ENCODE measurements at places on chromosomes 2 and 18. TPM values are rescaled to one million over a fixed set of nuclear protein-coding genes. Genes with fewer than 3 reads are reported as not detected.

DNA sequence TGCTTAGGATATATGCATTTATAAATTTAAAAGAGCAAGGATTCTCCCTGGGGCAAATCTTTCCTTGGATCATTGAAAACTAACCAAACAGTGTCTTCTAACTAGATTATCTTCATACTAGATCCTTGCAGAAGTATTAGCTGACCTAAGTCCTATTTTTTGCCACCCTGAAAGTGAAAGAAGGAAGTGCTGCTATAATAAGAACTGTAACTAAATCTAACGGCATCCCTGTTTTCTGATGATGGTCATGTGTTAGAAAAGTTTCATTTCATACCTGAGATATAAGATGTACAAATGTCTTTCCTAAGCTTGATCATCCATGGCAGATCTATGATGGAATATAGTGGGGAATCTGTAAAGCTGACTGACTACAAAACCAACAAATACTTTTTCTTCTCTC is 102.7 kb downstream of the MAP2 start:
- H3K27ac ChIP-seq = no peak overlapping the region
- H3K4me3 ChIP-seq = no peak overlapping the region
- H3K27me3 ChIP-seq = no peaks in the 10 kb centered on the region
- peaks cover 11% of the 10 kb centered on the region for H3K4me1 ChIP-seq

DNA sequence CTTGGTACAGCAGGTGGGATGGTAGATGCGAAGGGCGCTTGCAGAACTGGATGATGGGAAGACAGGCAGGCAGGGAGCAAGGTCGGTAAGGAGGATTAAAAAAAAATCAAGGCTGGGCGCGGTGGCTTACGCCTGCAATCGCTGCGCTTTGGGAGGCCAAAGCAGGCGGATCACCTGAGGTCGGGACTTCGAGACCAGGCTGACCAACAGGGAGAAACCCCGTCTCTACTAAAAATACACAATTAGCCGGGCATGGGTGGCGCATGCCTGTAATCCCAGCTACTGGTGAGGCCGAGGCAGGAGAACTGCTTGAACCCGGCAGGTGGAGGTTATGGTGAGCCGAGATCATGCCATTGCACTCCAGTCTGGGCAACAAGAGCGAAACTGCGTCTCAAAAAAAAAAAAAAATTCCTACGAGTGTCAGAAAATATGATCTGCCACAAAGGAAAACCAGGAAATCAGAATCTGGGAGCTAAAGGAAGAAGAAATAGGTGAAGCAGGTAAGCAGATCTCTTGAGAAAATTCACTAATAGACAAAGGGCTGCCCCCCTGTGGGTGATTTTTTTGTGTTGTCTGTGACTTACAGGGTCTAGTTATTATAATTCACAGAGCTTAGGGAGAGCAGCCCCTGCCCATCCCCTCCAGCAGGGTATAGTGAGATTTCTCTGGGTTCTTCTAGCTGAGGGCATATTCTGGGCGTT is 46.2 kb downstream of the C2orf42 start:
- H3K4me1 ChIP-seq = peaks cover 54% of the 10 kb centered on the region
- no peaks in the 10 kb centered on the region for H3K27me3 ChIP-seq
- peak overlapping the region; percentile 9 for H3K4me3 ChIP-seq
- peaks cover 11% of the 10 kb centered on the region for H3K36me3 ChIP-seq
- DNase-seq = peak; percentile 59
- peak overlapping the region; percentile 64 for H3K27ac ChIP-seq

DNA sequence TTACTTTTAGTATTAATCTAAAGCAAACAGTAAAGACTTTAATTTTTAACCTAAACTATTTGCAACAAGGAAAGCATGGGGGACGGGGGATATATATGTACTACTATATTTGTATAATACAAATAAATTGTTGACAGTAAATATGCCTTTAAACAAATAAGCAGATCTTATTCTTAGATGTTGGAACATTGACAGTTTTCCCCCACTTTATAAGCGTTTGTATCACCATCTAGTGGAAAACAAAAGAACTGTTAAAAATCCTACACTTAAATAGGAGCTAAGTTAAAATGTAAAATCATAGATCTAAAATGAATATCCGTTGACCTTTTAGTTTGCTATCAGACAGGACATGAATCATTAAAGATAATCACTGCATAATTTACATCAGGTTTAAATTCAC is 50.0 kb downstream of the RBBP8 start:
- H3K27ac ChIP-seq = no peak overlapping the region
- DNase-seq = no peak
- H3K4me3 ChIP-seq = no peak overlapping the region
- peaks cover 33% of the 10 kb centered on the region for H3K36me3 ChIP-seq

DNA sequence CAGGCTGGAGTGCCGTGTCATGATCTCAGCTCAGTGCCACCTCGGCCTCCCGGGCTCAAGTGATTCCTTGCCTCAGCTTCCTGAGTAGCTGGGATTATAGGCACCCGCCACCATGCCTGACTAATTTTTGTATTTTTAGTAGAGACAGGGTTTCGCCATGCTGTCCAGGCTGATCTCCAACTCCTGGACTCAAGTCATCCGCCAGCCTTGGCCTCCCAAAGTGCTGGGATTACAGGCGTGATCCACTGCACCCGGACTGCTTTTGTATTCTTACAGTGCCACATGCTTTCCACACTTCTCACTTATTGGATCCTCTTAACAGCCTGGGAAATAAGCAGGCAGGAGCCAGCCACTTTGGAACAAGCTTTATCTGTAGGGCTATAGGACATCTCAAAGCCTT is 25.3 kb upstream of the BCL2L11 start:
- H3K27me3 ChIP-seq = peaks cover 67% of the 10 kb centered on the region
- H3K27ac ChIP-seq = no peak overlapping the region
- DNase-seq = no peak
- no peak overlapping the region for H3K4me3 ChIP-seq
- no peaks in the 10 kb centered on the region for H3K36me3 ChIP-seq

DNA sequence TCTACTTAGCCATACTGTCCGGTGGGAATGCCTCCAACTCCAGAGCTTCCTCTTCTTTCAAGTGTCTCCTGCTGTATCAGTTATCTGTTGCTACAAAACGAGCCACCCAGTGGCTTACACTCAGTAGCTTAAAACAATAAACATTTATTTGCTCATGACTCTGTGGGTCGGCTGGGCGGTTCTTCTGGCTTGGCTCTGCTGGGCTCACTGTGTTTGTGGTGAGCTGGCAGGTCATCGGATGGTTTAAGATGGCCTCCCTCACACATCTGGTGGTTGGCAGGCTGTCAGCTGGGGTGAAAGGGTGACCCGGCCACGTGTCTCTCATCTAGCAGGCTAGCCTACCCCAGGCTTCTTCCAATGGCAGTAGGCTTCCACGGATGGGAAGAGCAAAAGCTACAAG is 122.4 kb upstream of the SLC1A4 start:
- H3K36me3 ChIP-seq = no peaks in the 10 kb centered on the region
- peak overlapping the region; percentile 31 for H3K4me3 ChIP-seq
- no peak for DNase-seq

- no peaks in the 10 kb centered on the region for H3K36me3 ChIP-seq
- no peak overlapping the region for H3K27ac ChIP-seq
- H3K4me1 ChIP-seq = no peaks in the 10 kb centered on the region
- H3K4me3 ChIP-seq = no peak overlapping the region
- H3K27me3 ChIP-seq = no peaks in the 10 kb centered on the region
Observed at GRCh38 chr2:79916285-79916684, 388.3 kb downstream of the LRRTM1 start.

DNA sequence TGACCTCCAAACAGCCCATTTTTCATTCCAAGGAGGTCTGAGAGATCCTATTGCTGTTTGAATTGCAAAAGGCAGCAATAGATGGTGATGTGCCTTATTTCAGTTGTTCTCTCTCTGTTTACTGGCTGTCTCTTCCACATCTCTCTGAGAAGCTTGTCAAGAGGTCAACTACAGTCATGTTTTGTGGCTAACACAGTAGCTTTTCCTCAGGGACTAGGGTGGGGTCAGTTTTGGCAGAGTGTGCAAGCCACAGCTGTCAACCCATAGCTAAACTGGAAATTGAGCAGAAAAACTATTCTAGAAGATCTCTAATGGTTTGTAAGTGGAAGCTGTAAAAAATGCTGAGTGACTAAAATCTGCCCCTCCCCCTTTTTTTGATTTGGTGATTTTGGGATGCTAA is 67.1 kb downstream of the DIS3L2 start:
- peaks cover 22% of the 10 kb centered on the region for H3K4me1 ChIP-seq
- no peak for DNase-seq
- H3K27me3 ChIP-seq = peaks cover 12% of the 10 kb centered on the region
- no peak overlapping the region for H3K27ac ChIP-seq
- peaks cover 53% of the 10 kb centered on the region for H3K36me3 ChIP-seq

DNA sequence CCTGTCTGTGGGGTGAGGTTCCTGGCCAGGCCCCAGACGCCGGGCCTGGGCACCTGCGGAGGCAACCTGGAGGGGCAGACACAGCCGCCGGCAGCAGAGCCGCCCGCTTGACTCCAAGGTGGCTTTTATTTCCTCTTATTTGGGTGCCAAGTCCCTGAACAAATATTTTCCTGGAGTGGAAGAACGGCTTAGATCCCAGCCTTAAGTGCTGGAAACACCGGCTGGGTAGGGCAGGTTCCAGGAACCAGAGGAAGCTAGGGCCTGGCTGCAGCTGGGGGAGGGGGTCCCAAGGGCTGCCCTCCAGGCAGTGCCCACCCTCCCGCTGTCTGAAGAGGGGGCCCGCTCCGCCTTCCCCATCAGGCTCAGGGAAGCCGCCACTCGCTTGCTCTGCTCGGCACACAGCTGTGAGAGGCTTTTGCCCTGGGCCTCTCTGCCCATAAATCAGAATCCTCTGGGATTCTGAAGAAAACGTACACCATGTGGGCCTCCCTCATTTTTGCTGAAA is 28.2 kb downstream of the SDC1 start:
- H3K4me3 ChIP-seq = no peak overlapping the region
- H3K4me1 ChIP-seq = no peaks in the 10 kb centered on the region
- no peaks in the 10 kb centered on the region for H3K27me3 ChIP-seq

GRCh38 chr2:16613539-16614011 is 52.1 kb downstream of the CYRIA start:
- H3K4me3 ChIP-seq = no peak overlapping the region
- H3K27ac ChIP-seq = no peak overlapping the region
- H3K36me3 ChIP-seq = no peaks in the 10 kb centered on the region
- peaks cover 2% of the 10 kb centered on the region for H3K27me3 ChIP-seq
- no peak for DNase-seq

- no peaks in the 10 kb centered on the region for H3K27me3 ChIP-seq
- H3K27ac ChIP-seq = no peak overlapping the region
- DNase-seq = no peak
Observed at GRCh38 chr2:177314722-177315264, 50.3 kb upstream of the NFE2L2 start.

GRCh38 chr2:183059561-183059960 is 19.0 kb upstream of the DUSP19 start:
- peaks cover 7% of the 10 kb centered on the region for H3K27me3 ChIP-seq
- DNase-seq = peak; percentile 11
- H3K27ac ChIP-seq = no peak overlapping the region
- H3K4me1 ChIP-seq = peaks cover 5% of the 10 kb centered on the region
- H3K36me3 ChIP-seq = no peaks in the 10 kb centered on the region
- no peak overlapping the region for H3K4me3 ChIP-seq

GRCh38 chr18:61635901-61636528 is 256.8 kb downstream of the RNF152 start:
- H3K27me3 ChIP-seq = peaks cover 3% of the 10 kb centered on the region
- no peaks in the 10 kb centered on the region for H3K4me1 ChIP-seq
- H3K36me3 ChIP-seq = no peaks in the 10 kb centered on the region
- H3K27ac ChIP-seq = no peak overlapping the region
- H3K4me3 ChIP-seq = no peak overlapping the region

- H3K4me3 ChIP-seq = no peak overlapping the region
- H3K27ac ChIP-seq = no peak overlapping the region
- no peak for DNase-seq
- peaks cover 4% of the 10 kb centered on the region for H3K4me1 ChIP-seq
- peaks cover 8% of the 10 kb centered on the region for H3K27me3 ChIP-seq
- H3K36me3 ChIP-seq = no peaks in the 10 kb centered on the region
Observed at GRCh38 chr18:58325494-58325893, 281.5 kb downstream of the NEDD4L start.

GRCh38 chr18:3712491-3712890 is 262.5 kb downstream of the TGIF1 start:
- no peak overlapping the region for H3K4me3 ChIP-seq
- peaks cover 3% of the 10 kb centered on the region for H3K4me1 ChIP-seq
- H3K36me3 ChIP-seq = no peaks in the 10 kb centered on the region
- no peak for DNase-seq
- H3K27ac ChIP-seq = no peak overlapping the region
- peaks cover 18% of the 10 kb centered on the region for H3K27me3 ChIP-seq

DNA sequence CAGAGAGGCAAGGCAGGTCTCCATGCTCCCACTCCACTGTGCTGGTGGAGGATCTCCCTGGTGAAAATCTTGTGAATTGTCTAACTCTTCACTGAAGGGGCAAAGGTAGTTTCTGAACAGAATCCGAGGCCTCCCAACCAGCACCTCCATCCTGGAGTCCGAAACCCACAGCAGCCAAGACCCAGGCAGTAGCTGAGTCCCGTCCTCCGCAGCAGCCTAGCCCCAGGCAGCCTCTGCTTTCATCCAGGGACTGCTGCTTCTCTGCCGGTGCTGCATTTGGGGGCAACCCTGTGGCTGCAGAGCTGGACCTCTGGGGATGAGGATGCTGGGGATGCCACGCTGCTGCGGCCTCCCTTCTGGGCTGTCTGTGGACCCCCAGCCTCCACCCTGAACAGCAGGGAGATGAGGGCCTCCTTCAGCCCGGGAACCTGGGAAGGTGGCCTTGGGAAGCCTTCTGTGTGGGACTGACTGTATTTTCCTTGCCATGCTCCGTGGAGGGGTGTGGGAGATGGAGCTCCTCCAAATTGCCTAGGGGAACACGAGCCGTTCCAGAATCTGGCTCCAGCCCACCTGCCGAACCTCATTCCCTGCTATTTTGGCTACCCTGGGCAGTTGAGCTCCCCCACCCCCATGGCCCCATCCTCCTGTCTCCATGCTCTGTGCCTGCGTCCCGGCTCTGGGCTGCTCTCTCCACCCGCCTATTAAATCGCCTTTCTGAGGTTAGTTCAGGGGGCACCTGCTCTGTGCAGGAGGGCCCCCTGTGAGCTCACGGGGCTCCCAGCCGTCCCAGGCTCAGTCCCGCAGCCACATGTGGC is 48.2 kb downstream of the GREB1 start:
- DNase-seq = no peak
- no peaks in the 10 kb centered on the region for H3K36me3 ChIP-seq
- peak overlapping the region; percentile 40 for H3K27ac ChIP-seq
- H3K27me3 ChIP-seq = peaks cover 5% of the 10 kb centered on the region
- H3K4me1 ChIP-seq = peaks cover 18% of the 10 kb centered on the region

DNA sequence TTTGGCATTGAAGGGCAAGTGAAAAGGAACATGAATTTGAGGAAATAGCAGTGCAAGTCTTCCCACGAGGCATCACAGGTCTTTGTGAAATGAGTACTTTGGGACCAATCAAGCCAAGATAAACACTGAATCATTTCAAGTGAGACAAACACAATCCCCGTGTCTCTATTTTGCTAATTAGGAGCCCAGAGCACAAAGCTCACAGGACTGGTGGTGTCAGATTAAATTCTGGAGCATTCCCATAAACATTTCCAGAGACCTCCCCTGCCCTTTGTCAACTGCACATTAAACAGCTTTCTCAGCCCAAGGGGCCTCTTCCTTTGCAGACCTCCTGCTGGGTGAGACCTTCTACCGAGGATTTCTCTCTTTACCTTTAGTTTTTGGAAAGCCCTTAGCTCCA is 50.7 kb downstream of the DAPL1 start:
- peaks cover 7% of the 10 kb centered on the region for H3K27me3 ChIP-seq
- H3K36me3 ChIP-seq = no peaks in the 10 kb centered on the region
- H3K27ac ChIP-seq = no peak overlapping the region
- no peak overlapping the region for H3K4me3 ChIP-seq
- no peak for DNase-seq

Gene FAHD2B
- 24.3 TPM for total RNA-seq

Gene SCG2
- not detected for total RNA-seq

Gene SULT1C2
- not detected for total RNA-seq

Gene DSC2
- total RNA-seq = not detected

Gene INHBB
- not detected for total RNA-seq

All from activated CD4-positive, alpha-beta T cell treated with anti-CD3 and anti-CD28 coated beads, Interleukin-2, amount 10 ng/mL, durations not matched to agents 24 days and 14 days (primary cell).